ENCODE measurements at places on chromosomes 2 and 18.
A peak's percentile ranks its signal among the peaks of the same experiment; 100 is the strongest.

- no peak for DNase-seq
These were observed 42.4 kb upstream of the C1GALT1C1L start for GRCh38 chr2:43718530-43719124.

- DNase-seq = no peak
These were observed 306.1 kb upstream of the CYRIA start for GRCh38 chr2:16971722-16972234.

DNA sequence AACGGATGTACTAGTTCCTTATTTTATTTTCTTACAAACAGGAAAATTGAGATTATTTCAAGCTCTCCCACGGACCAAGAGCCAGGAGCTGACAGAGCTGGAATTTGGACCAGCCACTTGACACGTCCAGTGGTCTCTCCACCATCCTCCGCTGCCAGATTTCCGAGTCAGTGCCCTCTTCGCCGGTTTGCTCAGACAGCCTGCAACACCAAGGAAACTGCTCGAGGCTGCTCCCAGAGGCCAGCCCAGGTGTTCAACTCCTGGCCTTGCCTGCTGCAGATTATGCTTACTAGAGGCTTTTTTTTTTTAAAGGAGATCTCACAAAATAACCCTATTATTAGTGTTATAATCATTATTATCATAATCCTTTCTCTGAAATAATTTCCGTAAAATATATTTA lies 779.8 kb downstream of the RNF144A start:
- DNase-seq = no peak

GRCh38 chr2:174324530-174324929 lies 10.2 kb upstream of the SP9 start:
- DNase-seq = no peak

DNA sequence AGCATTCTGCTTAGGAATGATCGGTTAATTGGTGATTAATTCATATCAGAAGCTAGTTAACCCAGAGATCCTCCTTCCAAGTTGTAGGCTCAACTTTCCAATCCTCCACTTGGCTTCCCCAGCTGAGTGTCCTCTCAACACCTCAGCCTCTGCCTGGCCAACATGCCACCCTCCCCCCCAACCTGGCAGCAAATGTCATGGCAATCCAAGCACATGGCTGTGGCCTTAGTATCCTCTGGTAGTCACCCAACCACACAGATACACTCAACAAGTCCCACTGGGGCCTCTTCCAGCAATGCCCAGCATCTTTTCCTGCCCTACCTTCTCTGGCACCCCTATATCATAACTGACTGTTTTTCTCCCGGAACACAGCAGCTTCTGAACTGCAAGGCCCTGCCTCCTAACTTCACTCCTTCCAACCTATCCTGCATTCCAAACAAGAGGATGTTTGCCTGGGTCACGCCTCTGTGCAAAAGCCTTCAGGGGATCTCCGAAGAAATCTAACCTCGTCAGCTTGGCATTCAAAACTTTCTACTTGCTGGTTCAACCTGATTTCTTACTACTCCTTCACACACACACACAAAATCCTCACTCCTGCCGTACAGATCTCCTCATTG lies 195.0 kb downstream of the CYP26B1 start:
- no peak for DNase-seq

DNA sequence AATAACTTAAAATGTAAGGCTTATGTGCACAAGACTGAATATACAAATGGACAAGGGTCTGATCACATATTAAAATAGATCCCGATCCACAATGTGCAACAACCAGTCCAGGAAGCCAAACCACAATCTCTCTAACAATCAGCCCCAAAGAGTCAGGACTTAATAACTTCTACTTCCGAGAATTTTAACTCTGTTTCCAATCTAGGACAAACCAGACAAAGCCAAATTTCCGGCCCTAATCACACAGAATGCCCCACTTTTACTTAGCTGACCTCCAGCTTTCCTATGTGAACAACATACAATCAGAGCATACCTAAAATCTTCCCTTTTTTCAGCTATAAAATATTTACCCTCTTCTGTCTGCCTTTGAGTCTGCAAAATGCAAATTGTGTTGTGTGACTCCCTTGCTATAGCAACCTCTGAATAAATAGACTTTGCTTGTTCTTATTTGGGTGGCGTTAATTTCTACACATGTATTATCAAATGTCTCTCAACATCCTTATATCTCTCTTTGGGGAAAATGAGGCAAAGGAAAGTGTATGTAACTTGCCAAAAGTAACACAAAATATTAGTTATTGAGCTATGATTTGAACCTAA lies 381.9 kb upstream of the MC4R start:
- no peak for DNase-seq

DNA sequence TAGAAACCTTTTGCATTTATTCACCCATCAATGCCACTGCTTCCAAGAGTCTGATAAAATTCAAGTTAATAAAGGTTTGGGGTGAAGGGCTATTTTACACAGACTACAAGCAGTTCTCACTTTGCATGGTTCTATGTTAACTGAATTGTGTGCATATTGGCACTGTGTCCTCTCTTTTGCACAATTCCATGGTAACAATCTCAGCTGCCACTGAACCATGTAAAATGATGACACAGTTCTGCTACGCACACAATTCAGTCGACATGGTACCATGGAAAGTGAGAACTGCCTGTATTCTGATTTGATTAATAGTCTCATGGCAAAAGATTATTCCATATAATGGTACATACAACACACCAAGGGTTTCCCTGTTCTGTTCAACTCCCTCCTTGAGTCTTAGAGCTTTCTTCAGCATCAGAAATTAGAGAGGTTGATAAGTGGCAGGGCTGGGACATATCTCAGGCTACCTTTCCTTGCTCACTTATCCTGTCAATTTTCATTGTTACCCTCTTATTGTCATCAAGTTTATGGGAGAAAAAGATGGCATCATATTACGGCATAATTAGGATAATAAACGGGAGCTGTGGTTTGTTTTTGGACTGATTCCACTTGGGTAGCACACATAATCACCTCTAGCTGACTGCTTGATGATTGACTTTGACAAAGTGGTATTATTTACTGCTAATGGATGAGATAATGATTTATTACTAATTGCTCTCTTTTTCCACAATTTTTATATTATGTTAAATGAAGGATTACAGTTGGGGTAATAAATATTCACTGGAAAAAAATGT lies 139.3 kb upstream of the CREB1 start:
- no peak for DNase-seq

GRCh38 chr2:176066645-176067588 lies 16.8 kb downstream of the EVX2 start:
- no peak for DNase-seq

GRCh38 chr2:25303633-25304236 lies 38.0 kb downstream of the DNMT3A start:
- peak; percentile 57 for DNase-seq

DNA sequence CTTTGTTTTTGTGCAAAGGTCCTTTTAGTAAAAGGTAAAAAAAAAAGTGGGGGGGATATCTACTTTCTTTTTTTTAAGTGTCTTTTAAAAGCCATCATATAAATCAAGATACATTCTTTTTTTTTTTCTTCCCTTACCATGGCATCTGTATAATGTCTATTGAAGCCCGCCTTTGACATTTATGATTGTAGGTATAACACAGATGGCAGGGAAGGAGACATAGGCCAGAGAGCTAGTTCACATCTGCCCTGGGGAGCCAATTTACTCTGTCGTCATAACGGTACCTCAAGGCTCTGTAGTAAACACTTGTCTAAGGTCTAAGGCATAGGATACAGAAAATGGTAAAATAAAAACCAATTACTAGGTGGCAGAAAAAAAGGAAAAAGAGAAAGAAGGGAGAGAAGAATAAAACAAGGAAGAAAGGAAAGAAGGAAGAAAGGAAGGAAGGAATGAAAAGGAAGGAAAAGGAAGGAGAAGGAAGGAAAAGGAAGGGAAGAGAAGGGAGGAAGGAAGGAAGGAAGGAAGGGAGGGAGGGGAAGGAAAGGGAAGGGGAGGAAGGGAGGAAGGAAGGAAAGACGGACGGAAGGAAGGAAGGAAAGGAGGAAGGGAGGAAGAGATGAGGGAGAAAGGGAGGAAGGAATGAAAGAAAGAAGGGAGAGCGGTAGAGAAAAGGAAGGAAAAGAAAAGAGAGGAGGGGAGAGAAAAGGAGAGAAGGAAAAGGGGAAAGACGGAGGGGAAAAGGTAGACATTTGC lies 343.5 kb downstream of the RBM43 start:
- no peak for DNase-seq

DNA sequence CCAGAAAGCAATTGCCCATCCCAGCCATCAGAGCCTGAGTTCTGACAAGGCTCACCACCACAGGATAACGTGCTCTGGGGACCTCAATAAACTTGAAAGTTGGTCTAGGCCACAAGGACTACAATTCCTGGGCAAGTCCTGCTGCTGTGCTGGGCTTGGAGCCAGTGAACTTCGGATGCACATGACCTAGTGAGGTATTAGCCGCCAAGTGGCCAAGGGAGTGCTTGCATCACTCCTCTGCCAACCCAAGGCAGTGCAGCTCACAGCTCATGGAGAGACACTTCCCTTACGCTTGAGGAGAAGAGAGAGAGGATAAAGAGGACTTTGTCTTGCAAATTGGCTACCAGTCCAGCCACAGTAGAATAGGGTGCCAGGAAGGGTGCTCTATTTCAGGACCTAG lies 219.6 kb downstream of the MBD2 start:
- DNase-seq = no peak

DNA sequence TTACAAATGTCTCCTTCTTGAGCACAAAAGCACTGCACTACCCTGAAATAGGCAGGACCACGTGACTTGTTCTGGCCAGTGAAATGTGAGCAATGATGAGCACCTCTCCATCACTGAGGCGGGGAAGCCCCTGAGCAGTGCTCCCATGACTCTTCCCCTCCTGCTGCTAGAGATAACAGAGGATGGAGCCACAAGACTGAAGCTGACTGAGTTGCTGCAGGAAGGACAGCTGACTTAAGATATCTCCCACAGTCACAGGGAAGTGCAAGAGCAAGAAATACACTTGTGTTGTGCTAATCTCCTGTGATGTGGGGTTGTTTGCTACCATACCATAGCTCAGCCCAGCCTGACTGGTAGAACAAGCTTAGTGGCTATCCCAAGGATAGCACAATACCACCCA lies 38.7 kb downstream of the STK39 start:
- DNase-seq = peak; percentile 31

GRCh38 chr2:76008001-76008702 lies 297.4 kb upstream of the GCFC2 start:
- DNase-seq = no peak

DNA sequence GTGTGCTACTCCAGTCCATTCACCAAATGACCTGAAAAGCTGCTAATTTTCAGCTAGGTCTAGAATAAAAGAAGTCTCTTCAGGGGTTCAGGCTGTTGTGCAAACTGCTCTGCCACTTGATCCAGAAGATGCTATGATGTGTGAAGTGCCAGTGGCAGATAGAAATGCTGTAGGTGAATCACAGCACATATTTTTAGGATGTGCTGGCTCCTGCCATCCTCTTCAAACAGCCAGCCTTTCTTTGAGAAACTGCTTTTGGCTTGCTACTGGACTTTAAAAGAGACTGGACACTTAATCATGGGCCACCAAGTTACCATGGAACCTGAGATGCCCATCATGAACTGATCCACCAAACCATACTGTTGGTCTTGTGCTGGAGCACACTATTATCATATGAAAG lies 322.1 kb downstream of the EN1 start:
- no peak for DNase-seq

- DNase-seq = no peak
These were observed 49.6 kb downstream of the MYO3B start for GRCh38 chr2:170227507-170227947.

- no peak for DNase-seq
These were observed 726.0 kb upstream of the RAB6C start for GRCh38 chr2:129253461-129253812.

DNA sequence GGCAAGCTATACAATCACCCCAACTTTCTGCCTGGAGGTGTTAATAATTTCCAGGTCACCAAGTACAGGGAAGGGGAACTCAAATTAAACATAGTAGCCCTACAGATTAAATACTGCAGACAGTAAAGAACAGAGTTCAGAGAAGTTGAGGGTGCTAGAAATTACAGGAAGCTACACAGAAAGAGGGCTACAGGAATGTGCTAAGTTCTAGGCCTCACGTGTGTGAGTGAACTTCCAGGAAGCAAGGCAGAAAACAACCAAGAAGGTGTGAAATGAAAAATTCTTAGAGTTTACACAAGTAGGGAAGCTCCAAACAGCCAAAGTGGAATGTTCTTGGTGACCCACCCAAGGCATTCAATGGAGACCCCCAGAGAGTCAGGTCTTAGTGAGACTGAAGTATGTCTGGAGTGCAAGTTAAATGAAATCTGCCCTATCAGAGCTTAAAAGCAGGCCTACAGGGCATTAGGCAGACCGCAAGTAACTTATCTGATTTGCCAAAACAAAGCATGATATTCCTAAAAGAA lies 58.1 kb upstream of the RNU4ATAC start:
- DNase-seq = no peak

DNA sequence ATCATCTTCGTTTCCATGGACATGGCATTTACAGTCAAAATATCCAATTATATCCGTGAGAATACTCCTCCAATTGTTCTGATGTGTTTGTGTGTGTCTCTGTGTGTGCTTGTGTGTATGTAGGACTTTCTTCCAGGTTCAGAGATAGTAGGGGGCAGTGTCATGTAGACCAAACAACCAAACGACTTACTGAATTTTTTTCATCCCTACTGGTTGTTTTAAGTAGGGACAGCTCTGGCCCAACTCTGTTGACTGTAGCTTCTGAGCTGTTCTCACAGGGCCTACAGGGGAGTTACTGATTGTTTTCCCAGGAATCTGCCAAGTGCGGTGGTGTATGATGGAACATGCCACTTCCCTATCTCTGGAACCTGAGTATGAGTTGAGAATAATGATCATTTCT lies 69.6 kb downstream of the ETAA1 start:
- no peak for DNase-seq

GRCh38 chr2:199704358-199705238 lies 146.4 kb downstream of the FTCDNL1 start:
- DNase-seq = peak; percentile 71

GRCh38 chr2:70516596-70516995 lies 37.0 kb downstream of the TGFA start:
- peak; percentile 88 for DNase-seq

- DNase-seq = peak; percentile 87
These were observed 30.5 kb upstream of the SNORC start for GRCh38 chr2:232839411-232840079.

GRCh38 chr2:100741880-100742276 lies 78.1 kb upstream of the NPAS2 start:
- no peak for DNase-seq

- DNase-seq = peak; percentile 43
These were observed 18.1 kb upstream of the TMEM237 start for GRCh38 chr2:201661366-201661765.

Data from inflammatory macrophage (primary cell).